Stimulated activated CD4-positive, alpha-beta T cell treated with anti-CD3 and anti-CD28 coated beads, Interleukin-1b, Interleukin-23, amount 100 ng/mL, for 1 hour (primary cell): ENCODE measurements at places on chromosomes 2 and 18.

GRCh38 chr2:43238176-43238575 is 11.8 kb upstream of the ZFP36L2 start:
- no peak for DNase-seq

GRCh38 chr2:45354776-45355175 is 256.3 kb downstream of the SRBD1 start:
- DNase-seq, result no peak

GRCh38 chr2:38462121-38462661 is 85.1 kb upstream of the ATL2 start:
- DNase-seq, result no peak

- DNase-seq, result no peak
Observed at GRCh38 chr2:100405403-100406119, 11.9 kb downstream of the CHST10 start.

DNA sequence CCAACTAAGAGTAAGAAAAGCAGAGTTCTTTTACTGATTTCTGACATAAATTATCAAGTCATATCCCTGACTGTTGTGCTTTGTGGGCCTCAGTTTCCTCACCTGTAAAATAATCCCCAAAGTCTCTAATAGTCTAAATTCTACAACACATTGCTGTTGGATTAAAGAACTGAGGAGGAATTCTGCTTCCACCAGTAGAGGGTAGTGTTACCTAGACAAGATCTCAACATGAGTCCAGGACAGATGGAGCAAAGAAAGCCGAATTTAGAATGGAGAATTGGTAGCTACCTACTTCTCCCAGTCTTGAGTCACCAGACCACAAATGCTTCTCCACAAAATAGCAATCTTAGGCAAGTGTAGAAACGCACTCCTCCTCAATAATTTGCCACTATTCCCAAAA is 462.5 kb upstream of the FSHR start:
- DNase-seq, result no peak

- DNase-seq, result no peak
Observed at GRCh38 chr2:63053081-63053888, 2.7 kb downstream of the OTX1 start.

GRCh38 chr2:116716038-116716437 is 1098.5 kb upstream of the DDX18 start:
- DNase-seq, result no peak

- no peak for DNase-seq
Observed at GRCh38 chr2:219401606-219402005, 13.9 kb upstream of the DNPEP start.

DNA sequence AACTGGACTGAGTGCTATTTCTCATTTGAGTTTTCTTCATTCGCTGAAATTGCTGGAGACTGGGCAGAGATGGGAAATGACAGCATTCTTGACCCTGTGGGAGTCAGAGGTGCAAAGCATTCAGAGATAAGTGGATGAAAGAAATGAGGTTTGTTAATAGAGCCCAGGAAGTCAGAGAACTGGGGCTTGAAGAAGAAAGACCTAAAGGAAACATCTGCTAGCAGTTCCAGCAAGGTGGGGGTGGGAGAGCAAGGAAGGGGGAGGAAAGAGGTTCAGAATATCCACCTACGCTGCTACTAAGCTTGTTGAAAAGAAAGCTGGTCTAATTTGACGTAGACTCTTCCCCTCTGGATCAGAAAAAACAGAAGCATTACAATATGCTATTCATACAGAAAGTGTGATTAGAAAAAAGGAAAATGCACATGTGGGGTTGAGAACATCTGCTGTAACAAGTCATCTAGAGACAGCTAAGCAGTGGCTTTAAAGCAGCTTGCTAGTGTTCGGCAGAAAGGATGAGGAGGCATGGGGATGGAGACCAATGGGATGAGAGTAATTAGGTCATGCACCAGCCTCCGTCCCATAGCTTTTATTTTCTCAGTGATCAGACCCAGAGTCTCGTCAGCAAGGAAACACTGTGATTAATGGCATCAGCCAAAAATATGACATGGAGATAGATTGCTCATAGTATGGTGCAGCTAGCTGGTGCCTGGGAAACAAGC is 29.7 kb downstream of the NAB1 start:
- no peak for DNase-seq

DNA sequence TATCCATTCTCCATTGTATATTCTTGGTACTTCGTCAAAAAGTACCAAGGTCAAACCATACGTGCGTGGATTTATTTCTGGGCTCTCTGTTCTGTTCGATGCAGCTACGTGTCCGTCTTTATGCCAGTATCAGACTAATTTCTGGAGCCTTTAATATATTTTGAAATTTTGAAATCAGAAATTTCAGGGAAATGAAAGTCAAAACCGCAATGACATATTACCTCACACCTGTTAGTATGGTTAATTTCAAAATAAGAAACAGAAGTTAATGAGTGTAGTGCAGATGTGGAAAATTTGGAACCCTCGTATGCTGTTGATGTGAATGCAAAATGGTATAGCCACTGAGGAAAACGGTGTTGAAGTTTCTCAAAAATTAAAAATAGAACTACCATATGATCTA is 156.1 kb upstream of the TRIB2 start:
- no peak for DNase-seq

- DNase-seq, result no peak
Observed at GRCh38 chr2:23002234-23002633, 382.7 kb upstream of the KLHL29 start.

GRCh38 chr2:72780477-72780876 is 45.4 kb downstream of the EXOC6B start:
- DNase-seq, result no peak

DNA sequence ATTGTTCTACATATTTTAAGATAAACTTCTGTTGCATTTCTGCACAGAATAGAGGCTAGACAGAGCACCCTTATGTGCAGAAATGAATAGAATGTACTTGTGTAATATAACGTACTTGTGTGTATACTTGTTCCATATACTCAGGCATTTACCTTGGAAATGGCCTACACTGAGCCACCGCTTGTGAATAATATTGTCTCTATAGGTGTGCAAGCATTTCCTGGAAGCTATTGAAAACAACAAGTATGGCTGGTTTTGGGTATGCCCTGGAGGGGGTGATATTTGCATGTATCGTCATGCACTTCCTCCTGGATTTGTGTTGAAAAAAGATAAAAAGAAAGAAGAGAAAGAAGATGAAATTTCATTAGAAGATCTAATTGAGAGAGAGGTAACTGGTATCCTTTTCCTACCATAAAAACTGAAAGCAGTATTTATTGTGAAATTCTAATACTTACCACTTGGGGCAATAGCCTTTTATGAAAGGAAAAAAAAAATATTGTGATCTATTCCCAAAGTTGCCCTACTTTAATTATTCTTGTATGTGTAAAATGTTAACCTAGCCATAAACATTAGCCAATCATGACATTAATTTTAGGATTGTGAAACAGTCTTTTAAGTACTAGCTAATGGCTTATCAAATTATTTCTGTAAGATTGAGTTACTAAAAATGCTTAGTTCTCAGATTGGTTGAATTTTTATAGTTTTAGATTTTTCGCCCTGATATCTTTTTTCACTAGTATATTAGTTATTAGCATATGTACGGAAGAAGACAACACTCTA is 18.0 kb downstream of the ZC3H15 start:
- DNase-seq, result no peak

DNA sequence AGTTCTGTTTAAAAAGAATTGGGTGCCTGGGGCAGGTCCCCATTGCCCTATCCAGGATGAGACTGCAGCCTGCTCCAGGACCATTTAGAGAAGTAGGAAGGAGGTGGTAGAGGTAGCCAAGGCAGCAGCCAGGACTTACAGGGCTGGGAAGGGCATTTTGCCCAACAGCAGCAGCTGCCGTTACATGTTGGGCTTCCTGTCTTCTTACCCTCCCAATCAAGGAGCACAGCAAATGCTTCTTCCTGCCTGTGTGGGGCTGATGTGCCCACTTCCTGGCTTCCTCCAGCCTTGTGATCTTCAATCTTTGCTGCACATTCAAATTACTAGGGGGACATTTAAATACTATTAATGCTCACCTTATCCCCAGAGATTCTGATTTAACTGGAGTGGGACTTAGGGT is 112.0 kb downstream of the QPCT start:
- no peak for DNase-seq

GRCh38 chr2:234403074-234403473 is 93.8 kb downstream of the ARL4C start:
- DNase-seq, result no peak

DNA sequence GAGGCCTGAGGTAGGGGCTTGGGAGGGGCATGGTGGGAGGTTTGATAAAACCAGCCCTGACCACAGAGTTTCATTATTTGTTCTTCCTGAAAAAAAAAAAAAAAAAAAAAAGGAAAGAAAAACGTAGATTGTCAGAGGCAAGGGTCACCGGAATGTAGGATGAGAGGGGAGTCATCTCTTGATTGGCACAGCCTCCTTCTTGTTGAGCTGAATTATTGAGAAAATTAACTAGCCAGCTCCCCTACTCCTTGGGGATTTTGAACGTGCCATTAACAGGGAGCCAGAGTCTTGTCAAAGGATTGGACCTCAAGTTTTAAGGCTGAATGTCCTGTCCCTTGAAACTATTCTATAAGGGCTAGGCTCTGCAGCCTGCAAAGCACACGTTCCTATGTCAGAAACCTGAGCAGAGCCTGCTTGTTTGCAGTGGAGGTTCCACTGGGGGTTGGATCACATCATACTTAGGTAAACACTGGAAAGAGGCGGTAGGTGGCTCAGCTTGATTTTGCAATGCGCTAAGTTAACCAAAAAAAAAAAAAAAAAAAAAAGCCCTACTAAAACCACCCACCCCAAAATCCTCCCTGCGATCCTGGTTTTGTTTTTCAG is 2.3 kb downstream of the INHBB start:
- no peak for DNase-seq

- DNase-seq, result no peak
Observed at GRCh38 chr18:61727241-61728193, 165.3 kb downstream of the RNF152 start.

DNA sequence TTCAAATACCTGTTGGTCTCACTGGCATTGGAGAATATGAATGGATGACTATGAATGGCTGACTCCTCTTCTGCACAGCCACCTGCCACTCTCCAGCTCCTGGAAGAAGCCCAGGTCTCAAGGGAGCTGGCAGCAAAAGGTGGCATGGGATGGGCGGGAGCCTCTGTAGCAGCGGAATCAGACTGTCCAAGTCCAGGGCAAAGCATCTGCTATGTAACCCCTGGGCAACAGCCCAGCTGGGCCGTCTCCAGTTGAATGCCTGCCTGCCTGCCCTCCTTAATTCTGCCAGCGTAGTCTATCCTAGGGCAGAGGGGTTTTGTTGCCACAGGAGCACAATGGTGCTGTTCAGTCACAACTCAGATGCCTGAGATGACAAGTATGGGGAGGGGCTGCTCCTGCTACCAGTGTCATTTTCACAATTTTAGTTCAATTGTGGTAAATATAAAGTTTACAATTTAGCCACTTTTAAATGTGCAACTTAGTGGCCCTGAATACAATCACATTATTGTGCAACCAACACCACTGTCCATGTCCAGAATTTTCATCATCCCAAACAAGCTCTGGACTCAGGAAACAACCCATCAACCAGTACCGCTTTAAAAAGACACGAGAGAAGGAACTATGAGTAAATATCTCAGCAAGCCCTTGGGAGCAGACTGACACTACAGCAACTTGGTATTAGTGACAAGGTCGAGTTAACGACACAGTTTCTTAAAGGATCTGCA is 115.2 kb downstream of the MYO5B start:
- DNase-seq, result no peak

- no peak for DNase-seq
Observed at GRCh38 chr2:152344579-152345195, 9.7 kb downstream of the FMNL2 start.

- no peak for DNase-seq
Observed at GRCh38 chr18:72207280-72207679, 336.9 kb downstream of the CBLN2 start.

DNA sequence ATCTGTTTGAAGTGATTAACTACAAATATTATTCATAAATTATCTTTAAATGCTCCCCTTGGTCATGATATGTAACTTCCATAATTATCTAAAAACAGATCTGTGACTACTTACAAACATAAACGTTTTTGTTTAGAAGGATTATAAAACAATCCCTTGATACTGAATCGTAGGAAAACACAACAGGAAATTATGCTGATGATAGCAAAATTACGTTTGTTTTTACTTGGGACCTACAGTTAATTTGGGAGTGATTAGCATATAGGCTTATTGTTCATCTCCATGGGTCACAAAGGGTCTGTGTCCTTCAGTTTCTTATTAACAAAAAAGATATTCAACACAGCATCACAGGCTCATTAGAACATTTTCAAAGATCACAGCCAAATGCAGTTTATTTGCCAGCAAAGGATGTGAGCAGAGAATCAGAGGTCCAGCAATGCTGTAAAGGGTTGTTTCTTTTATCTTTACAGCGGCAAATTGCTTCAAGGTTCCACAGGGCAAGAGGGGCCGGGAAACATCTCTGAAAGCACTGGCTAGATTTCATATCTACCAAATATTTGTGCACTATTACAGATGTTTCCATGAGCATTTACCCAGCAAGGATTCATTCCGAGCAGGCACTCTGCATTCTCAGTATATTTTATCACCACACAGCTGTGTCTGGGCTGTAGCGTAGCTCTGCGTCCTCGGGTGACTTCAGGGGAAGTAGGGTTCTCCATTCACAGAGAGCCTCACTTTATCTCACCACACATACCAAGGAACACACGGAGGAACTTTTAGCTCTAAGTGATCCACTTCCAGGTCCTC is 4.1 kb downstream of the CCDC195 start:
- DNase-seq, result no peak

GRCh38 chr2:21123473-21124393 is at the start of gene TDRD15:
TDRD15 (plus strand) TSS chr2:21123968; CDS start chr2:21137468, 13,500 bp downstream.
- DNase-seq, result no peak
